ENCODE measurements at places on chromosomes 16 and 17.
A peak's percentile ranks its signal among the peaks of the same experiment; 100 is the strongest.

GRCh38 chr16:67006930-67007658, 18.7 kb downstream of the CES4A start:
- DNase-seq: no peak

DNA sequence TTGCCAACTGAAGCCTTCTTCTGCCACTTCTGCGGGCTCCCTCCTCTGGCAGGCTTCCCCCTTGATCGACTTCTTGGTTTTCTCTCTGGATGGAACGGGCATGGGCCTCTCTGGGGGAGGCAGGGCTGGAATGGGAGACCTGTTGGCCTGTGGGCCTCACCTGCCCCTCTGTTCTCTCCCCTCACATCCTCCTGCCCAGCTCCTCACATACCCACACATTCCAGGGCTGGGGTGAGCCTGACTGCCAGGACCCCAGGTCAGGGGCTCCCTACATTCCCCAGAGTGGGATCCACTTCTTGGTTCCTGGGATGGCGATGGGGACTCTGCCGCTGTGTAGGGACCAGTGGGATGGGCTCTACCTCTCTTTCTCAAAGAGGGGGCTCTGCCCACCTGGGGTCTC, 6.5 kb upstream of the LASP1NB start:
- DNase-seq: no peak

GRCh38 chr17:40926341-40926740, 11.1 kb downstream of the KRT23 start:
- no peak for DNase-seq

GRCh38 chr17:28041844-28042656, 427 bp upstream of the NLK start:
- DNase-seq: no peak

DNA sequence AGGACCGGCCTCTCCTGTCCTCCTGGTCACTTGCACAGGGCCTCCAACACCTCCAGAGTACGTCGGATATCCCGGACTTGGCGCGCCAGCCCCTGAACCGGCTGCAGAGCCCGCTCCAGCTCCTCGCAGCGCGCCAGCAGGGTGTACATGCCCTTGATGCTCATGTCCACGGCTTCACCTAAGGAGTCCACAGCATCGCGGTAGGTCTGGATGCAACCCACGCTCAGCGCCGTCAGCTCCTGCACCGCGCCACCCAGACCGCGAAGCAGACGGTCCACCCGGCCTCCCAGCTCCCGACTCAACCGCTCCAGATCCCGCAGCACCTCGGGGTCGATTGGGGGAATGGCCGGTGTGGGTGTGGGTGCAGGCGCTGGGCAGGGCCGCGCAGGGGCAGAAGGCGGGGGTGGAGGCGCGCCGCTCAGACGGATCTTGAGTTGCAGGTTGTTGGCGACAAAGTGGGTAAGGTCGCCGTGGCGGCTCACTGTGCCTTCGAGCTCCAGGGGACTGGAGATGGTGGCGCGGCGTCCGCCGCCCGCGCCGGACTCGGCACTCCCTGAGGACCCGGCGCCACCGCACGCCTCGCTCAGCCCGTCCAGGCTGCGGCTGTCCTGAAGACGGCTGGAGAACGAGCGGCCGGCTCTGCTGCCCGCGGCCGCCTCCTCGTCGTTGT, 804 bp downstream of the BORCS6 start:
- DNase-seq: no peak

DNA sequence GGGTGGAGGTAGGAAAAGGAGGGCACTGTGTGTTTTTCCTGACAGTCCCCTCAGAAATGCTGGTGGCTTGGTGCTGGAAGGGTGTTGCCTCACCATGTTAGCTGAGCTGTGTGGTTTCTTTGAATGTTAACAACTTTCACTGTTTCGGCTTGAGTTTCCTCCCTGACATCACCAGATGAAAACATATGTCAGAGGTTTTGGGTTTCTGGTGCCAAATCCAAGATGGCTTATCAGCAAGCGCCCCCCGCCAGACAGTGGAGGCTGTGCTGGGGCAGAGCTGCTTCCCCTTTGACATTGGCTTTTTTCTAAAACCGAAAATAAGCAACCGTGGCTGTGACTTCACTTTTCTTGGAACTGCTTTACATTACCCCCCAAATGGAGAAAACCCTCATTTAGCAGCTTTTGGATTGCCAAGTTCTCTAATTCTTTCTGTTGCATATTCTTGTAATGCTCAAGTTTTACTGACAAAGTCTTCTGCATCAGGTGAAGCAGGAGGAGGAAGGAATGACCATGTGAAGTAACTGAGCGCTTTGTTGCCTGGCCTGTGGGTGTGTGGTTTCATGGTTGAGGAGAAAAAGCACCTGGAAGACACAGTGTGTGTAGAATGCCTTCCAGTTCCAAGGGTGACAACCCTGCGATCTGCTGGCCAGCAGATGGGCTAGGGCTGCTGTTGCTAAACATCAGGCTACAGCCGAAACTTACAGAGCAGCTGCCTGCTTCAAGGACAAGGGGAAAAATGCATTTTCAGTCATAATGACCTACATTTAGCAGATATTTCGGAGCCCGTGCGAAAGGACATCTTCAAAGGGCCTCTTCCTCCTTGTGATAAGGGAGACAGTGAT, 9.7 kb downstream of the RMI2 start:
- DNase-seq: no peak

GRCh38 chr16:51875834-51876600, 670.9 kb downstream of the TOX3 start:
- no peak for DNase-seq

DNA sequence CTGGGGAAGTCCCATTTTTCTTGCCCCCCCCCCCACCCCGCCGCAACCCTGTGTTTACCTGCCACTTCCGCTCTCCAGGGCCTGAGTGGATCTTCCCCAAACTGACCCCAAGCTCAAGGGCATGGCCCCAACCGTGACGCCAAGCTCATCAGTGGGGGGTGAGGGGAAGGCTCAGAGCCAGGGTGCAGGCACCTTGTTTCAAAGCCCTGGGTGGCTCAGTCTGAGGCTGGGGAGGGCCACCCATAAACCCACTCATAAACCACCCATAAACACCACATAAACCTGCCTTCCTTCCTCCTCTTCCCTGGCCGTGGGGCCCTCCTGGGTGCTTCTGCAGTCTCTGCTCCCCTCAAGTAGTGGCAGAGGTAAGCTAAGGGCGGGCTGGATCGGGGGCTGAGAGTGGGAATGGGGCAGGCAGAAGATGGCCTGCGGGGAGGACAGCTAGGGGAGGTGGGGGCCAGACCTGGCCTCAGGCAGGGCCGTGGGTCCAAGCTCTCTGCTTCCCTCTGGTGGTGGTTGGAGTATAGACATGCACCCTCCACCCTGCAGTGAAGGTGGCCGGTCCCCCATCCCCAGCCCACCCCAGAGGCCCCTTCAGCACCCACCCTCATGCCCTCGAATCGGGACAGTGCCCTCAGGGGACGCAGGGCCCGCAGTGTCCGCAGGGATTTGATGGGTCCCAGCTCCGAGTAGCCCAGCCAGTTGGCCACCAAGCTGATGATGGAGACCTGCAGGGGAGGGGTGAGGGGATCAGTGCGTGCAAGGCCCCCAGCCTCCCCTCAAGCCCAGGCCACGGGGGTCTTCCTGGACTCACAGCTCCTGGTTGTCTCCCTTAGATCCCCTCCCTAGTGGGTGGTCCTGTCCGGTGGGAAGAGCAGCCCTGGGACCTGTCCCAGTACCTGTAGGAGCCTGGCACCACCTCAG, 14.6 kb upstream of the CD79B start:
- peak; percentile 91 for DNase-seq

DNA sequence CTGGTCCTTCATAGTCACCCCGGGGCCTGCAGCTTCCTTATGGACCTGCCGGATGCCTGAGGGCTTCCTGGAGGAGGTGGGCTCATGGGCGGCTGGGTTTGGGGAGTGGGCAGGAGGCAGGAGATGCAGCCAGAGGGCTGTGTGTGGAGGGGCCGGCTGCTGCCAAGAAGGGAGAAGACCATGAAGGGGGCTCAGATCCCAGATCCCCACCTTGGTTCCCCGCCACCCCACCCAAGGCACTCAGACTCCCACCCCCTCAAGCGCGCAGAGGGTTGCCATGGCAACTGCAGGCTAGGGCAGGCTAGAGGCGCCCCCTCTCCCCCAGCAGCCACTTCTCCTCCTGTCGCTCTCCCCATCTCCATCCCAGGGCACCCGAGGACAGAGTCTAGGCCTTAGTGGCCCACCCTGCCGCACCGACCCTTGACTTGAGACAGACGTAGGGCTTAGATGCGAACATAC, 104.5 kb downstream of the CRLF3 start:
- no peak for DNase-seq

- DNase-seq: no peak
Measured at GRCh38 chr17:58970609-58971450, 135.8 kb downstream of the TRIM37 start.

DNA sequence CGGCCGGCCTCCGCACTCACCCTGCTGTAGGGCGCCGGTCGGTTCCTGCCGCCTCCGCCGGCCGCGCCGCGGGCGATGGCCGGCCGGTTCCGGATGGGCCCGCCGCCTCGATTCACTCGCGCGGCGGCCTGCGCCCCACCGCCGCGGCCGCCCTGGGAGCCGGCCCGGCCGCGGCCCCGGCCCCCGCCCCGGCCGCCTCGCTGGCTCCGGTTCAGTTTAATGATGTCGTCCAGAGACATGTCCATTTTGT, 158 bp downstream of the ALYREF start:
- DNase-seq: no peak

DNA sequence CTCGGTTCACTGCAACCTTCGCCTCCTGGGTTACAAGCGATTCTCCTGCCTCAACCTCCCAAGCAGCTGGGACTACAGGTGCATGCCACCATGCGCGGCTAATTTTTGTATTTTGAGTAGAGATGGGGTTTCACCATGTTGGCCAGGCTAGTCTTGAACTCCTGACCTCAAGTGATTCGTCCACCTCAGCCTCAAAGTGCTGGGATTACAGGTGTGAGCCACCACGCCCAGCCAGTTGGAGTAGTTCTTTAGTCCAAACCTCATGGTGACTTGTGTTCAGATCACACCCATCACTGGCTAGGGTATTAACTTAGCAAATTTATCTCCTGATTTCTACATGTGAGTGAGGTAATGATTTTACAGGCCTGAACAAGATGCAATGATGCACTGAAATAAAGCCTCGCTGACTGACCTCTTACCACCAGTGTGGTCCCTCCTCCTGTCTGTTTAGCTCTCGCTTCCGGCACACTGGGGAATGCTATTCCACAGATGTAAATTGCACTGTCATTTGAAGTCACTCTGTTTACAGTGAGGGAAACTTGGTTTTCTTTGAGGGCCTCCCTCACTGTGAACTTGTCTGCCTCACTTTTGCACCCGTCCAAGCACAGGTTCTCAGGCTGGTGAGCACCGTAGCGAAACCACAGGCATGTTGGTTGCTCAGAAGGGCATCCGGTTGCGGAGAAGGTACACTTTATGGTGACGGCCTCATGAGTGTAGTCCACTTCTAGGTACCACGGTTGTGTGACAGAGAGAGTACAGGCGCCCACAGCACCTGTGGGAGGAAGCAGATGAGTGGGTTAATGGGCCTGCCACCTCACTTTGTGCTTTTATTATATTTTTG, 5.5 kb downstream of the IGSF6 start:
- DNase-seq: no peak

- DNase-seq: no peak
Measured at GRCh38 chr17:51914577-51914976, 243.9 kb downstream of the CA10 start.

- no peak for DNase-seq
Measured at GRCh38 chr17:78450696-78451345, 72.4 kb downstream of the PGS1 start.

GRCh38 chr17:27390540-27390939, 65.7 kb upstream of the KSR1 start:
- DNase-seq: no peak

DNA sequence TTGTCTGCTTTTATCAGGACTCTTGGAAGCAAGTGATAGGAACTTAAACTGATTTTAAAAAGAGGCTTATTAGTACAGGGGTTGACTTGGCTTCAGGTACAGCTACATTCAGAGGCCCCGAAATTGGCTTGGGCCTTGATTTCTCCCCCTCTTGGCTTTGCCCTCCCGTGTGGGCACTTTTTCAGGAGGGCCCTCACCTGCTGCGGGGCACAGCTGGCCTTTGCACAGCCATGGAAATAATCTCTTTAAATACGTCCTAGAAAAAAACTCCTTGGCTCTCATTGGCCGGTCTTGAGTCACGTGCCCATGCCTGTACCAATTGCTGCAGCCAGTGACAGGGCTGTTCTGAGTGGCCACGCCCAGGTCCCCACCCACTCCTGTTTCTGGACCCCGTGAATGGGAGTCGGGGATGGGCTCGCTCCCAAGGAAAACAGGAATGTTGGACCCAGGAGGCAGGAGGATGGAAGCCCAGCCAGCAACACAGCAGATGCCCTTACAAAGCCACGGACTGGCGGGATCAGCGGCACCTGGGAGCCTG, 15.0 kb downstream of the CA5A start:
- DNase-seq: no peak

GRCh38 chr17:38533866-38534497, 71.8 kb downstream of the SRCIN1 start:
- no peak for DNase-seq

DNA sequence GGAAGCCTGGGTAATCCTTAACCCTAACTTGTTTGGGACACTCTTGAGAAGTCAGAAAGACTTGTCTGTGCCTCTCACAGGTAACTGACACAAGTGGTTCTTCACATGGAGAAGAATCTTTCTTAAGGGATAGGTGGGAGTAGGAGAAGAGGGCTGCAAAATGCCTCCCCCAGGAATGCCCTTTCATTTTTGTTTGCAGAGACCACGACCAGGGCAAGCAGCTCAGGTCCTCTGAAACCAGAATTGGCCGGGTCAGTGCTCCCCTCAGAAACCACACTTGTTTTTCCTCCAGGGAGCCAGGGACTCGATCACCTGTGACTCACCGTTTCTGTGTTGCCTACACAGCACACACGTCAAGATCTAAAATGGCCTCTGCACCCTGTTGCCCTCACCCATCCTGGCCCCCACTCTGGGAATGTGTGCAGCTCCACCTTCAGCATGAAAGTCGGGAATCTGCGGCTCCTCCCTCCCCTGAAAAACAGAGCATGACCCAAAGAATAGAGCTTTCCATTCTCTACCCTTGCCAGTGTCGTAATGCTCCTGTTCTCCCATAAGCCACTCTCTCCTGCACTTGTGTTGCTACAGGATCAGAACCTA, 36.1 kb downstream of the HNF1B start:
- no peak for DNase-seq

All from D721Med (cell line).